D721Med (cell line): ENCODE measurements at places on chromosomes 16 and 17.

GRCh38 chr16:85722128-85722893 is 28.6 kb downstream of the C16orf74 start:
- DNase-seq, result no peak

- DNase-seq, result no peak
Observed at GRCh38 chr16:82639666-82640336, 13.0 kb downstream of the CDH13 start.

- DNase-seq, result peak; percentile 62
Observed at GRCh38 chr16:77273-77806, 685 bp upstream of the MPG start.

DNA sequence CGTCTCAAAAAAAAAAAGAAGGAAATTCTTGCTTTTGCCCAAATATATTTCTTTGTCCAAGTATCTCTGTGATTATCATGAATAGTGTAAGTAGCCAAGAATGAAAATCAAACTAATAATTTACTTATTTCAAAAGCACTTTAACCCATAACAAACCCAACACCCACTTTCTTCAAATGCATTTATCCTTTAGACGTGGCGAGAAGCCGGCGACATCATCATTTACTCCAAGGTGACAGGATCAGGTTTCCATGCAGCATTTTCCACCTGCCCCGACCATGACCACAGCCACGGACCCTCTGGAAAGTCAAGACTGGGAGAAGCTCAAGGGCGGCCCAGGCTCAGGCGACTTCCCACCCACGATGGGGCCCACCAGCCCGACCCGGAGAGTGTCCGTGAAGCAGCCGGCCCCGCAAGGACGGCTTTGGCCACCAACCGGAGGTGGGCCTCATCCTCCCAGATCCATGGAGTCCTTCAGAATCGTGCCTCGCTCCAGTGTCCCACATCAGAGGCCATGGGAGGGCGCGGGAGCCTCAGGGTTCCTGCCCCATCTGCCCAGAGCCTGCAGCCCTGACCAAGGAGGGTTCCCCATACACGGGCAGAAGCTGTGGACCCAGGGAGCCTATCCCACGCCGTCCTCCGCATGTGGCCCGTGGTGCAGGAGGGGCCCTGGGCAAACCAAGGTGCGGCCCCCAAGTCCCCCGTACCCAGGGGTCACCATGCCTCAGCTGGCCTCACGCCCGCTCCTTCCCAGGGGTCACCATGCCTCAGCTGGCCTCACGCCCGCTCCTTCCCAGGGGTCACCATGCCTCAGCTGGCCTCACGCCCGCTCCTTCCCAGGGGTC is 18.7 kb downstream of the UTS2R start:
- DNase-seq, result no peak

DNA sequence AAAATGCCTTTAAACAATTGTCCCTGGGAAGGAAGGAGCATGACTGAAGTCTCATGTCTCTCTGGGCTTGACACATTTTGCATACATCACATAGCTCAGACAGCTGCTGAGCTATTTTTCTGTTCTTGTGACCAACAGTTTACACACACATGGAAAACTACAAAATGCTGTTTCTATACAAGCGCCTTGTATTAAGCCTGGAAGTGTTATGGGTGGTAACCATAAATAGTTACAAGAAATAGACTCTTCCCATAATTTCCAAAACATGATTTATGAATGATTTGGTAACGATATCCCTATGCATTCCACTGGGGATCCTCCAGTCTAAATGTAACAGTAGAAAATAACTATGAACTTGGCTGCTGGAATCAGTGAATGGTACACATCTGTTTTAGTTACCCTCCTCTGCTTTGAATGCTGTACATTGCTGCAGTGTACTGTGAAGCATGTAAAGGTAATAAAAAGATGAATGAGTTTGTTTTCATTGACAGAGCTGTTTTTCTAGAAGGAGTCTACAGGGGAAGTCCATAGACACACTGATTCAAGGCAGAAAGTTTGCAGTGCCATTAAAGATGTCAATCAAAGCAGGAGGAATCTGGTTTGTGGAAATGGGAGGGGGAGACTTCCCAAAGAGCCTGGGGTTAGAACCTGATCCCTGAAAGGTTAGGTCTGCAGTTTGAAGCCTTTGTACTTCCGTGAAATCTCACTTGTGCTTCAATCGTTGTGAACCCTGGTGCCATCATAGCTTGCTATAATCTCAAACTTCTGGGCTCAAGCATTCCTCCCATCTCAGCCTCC is 5.0 kb downstream of the ACSF2 start:
- no peak for DNase-seq

DNA sequence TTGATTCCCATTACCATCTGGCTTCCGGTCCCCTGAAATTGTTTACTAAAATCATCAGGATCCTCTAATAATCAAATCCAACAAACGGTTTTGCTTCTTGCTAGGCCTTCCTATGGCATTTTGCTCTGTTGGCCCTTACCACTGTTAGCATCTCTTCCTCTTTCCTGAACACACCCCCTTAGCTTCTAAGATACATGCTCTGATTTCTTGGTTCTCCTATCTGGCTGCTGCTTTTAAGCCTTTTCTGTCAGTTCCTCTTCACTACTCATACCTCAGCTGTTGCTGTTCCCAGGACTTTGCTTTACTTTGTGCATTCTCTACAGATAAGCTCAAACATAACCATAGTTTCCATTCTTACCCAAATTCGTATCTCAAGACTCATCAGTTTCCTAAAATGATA is 11.4 kb downstream of the CAPNS2 start:
- DNase-seq, result no peak

DNA sequence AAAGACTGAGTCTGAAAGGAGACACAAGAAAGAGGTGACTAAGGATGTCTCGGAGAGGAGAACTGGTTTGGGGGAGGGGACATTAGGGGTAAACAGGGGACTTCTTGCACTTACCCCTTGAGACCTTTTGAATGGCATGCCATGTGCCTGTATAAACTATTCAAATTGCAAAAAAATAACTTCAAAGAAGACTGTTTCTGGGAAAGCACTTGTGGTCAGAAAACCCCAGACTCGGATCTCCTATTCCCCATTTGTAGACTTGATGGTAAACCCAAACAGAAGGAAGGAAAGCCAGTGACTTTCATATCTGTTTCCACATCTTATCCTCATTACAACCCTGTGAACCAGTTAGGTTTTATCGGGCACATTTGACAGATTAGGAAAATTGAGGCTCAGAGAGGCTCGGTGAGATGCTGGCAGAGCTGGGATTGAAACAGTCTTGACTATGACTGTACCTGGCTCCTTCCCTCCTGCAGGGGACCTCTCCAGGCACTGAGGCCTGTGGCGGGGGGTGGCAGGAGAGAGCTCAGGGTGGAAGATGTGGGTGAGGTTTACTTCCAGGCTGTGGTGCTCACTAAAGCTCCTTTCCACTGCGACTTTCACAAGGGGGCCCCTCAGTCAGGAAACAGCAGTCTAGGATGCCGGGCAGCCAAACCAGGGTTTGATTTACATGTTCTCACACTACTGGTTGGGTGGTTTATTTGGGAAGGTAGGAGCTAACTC is 30.5 kb upstream of the PLCG2 start:
- DNase-seq, result no peak

- DNase-seq, result no peak
Observed at GRCh38 chr16:66001432-66001831, 365.1 kb upstream of the CDH5 start.
